ENCODE measurements at places on chromosomes 6 and 20. TPM values are rescaled to one million over a fixed set of nuclear protein-coding genes. Genes with fewer than 3 reads are reported as not detected.

The CFAP206 gene
- 0.42 TPM for total RNA-seq

- DNase-seq, result no peak
Measured at GRCh38 chr20:35972462-35972861, 4.1 kb downstream of the CNBD2 start.

GRCh38 chr6:149056777-149057463 lies 260.6 kb upstream of the TAB2 start:
- no peak for DNase-seq

GRCh38 chr20:16607364-16608276 lies 34.4 kb upstream of the KIF16B start:
- DNase-seq, result no peak

- no peak for DNase-seq
Measured at GRCh38 chr20:36975099-36975818, 23.8 kb upstream of the SAMHD1 start.

GRCh38 chr20:63085151-63085861 lies 78.5 kb upstream of the BHLHE23 start:
- peak; percentile 15 for DNase-seq

The TRIM15 gene
- total RNA-seq, result not detected

- no peak for DNase-seq
Measured at GRCh38 chr6:52642368-52642767, 28.5 kb upstream of the TMEM14A start.

GRCh38 chr20:20472684-20473274 lies 104.9 kb downstream of the INSM1 start:
- DNase-seq, result no peak

GRCh38 chr20:34065260-34065659 lies 46.8 kb downstream of the EIF2S2 start:
- no peak for DNase-seq

The ZC2HC1B gene
- total RNA-seq, result not detected

DNA sequence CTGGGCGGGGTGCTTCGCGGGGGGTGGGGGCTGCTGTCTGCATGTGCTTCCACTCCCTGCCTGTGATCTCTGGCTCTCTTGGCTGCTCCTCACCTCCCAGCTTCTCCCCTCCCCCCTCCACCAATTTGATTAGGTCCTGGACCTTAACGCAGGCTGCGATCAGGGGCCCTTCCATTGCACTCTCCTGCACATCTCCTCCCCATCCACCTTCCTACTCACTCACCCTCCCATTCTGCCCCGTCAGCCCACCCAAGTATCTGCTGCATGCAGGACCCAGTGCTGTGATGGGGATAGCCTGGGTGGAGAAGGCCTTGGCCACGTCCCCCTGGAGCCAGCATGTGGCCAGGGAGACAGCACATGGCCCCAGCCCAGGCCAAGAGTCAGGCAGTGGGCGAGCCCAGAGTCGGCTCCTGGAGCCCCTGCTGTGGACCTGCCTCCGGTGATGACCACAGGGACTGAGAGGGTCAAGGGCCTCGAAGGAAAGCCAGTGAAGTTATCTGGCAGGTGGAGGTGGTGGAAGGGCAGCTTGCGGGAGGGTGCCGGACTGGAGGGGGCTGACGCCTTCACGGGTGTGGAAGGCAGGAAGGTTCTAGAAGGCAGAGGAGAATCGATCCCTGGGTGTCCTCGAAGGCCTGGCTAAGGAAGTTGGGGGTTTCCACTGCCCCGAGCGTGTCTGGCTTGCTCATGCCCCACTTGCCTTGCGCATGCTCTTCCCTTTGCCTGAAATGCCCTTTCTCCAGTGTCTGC lies 40.7 kb downstream of the SRC start:
- no peak for DNase-seq

DNA sequence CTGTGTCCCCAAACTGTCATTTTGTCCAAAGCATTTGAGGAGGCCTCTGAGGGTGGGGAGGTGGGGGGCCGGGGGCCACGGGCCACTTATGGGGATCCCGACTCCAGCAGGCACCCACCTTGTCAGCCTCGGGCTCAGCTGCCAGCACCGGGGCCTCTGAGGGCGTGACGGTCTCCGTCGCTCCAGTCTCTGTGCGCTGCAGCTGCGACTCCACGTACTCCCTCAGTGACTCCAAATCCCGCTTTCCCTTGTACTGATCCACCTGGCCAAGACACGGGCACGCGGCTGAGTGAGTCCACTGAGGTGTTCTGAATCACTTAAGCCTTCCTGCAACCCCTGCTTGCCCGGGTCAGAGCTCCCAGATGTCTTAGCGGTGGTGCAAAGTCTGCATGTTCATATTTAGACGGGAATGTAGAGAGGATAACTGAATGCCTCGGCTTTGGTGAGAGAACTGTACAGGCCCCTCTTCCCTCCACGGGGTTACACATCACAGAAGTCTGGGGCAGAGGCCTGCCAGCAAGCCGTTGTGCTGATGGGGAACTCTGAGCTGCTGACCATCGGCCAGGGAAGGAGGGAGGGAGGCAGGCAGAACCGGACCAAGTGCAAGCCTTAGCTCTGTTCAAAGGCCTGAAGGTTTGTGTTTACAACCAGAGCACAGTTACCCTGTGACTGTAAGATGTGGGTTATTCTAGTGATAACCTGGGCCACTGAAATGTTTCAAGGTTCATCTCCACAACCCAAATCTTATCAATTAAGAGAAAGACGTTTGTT lies 21.8 kb downstream of the TXNDC5 start:
- no peak for DNase-seq

The SAMD3 gene
- total RNA-seq, result 1.9 TPM

DNA sequence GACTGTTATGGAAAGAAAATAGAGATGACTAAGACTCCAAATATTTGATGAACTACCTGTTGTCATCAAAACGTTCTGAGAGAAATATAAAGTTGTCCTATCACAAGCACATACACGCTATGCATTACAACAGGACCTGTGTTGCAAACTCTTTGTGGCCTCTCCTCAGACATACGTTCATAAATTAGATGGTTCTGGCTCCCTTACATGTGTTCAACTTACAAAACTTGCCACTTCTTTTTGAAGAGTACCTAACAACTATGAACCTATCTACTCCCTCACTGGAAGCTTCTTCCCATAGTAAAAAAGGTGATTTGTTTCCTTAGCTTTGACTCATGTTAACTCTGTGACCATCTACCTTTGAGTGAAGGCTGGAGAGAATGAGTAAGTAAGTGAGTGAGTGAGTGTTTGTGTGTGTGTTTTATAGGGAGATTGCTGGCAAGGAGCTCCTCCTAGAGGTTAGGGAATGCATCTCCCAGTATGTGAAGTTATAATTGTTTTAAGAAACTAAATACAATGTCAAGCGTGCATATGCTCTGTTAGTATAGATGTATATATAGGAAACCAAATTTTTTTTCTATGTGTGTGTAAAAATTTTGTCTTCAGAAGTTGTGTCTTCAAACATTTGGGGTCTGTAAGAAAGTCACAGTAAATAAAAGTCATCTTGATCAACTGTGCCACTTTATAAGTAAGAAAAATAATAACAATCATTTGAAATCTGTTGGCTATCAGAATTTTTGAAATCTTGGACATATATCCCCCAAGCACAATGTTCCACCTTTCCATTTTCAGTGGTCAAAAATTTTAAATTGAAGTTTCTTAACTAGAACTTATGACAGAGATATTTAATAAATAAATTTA lies 1211.1 kb upstream of the GJE1 start:
- no peak for DNase-seq

The PRDM13 gene
- total RNA-seq, result not detected

DNA sequence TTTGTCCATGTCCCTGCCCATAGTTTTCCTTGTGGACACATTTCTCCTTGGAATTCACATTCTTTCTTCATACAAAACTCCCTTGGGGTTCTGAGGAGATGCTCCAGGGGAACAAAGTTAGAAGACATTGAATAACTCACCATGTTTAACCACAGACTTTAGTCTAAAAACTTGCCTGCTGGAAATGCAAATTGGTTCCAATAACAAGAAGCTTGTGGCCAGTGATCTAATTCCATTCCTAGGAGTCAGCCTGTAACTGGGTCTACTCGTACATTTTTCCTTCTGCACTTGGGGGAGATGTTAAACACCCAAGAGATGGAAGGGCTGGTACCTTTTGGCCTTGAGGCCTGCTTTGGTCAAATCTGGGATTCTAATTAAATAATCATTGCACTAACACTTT lies 60.2 kb downstream of the SCML4 start:
- no peak for DNase-seq

DNA sequence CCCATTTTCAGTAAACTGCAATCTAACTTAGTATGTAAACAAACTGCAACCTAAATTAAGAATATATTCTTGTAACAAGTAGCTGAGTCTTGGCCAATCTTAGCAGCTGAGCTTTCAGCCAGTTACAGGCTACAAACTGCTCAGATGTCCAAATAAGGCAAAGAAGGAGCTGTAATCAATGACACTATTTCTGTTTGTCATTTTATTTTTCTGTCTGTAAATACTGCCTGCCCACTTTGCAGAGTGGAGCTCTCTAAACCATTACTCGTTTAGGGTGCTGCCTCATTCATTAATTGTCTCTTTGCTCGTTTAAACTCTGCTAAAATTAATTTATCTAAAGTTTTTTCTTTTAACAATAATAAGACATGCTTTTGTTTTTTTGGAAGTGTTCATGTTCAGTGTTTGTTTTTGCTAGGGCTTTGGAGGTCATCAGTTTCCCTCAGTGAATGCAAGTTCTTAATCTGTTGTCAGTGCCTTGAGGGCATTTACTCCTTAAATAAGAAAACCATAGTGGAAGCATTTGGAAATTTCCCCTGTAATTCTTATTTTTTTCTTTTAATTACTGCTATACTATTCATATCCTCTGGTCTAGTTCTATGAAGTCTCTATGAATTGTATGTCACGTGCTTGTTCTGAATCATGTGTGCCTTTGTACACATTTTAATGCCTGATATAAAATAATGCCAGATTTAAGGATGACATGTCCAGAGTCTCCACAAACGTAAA lies 3.6 kb upstream of the PRL start:
- DNase-seq, result no peak

- no peak for DNase-seq
Measured at GRCh38 chr6:158642097-158642601, 2.4 kb downstream of the DYNLT1 start.

The SMIM29 gene
- total RNA-seq, result 18.4 TPM

- no peak for DNase-seq
Measured at GRCh38 chr20:2888224-2888955, 15.1 kb downstream of the PTPRA start.

DNA sequence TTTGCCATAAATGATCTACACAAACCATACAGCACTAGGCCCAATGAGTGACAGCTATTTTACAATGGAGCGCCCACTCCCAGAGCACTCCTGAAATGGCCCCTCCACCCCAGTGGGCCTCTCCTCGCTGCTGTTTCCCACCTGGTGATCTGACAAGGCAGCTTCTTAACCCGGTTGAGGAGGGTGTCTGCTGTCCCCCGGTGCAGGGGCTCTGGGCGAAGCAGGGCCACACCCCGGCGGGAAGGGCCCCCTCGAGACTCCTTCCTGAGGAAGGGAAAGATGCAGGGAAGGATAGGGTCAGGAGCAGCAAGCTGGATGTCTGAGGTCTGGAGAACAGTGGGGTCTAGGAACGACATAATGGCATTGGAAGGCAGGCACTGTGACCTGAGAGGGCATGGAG lies 10.2 kb downstream of the ABHD16A start:
- DNase-seq, result no peak

GRCh38 chr6:168045141-168045691 lies 33.8 kb downstream of the FRMD1 start:
- DNase-seq, result no peak

The NFATC2 gene
- 7.0 TPM for total RNA-seq

Measured in left cardiac atrium (tissue), 4 donors.